ENCODE measurements at places on chromosomes 5 and 9. TPM values are rescaled to one million over a fixed set of nuclear protein-coding genes. Genes with fewer than 3 reads are reported as not detected.

The LMNB1 gene
- total RNA-seq = 9.1 TPM

The OR2Y1 gene
- total RNA-seq = not detected

The FOXD1 gene
- total RNA-seq = 3.3 TPM

The STC2 gene
- total RNA-seq = 727 TPM

The NR5A1 gene
- not detected for total RNA-seq

The TIFAB gene
- total RNA-seq = not detected

The CER1 gene
- not detected for total RNA-seq

The SLC34A3 gene
- total RNA-seq = not detected

The RALGDS gene
- total RNA-seq = 20.2 TPM

The PCDHA6 gene
- total RNA-seq = 0.17 TPM

The C5orf52 gene
- total RNA-seq = not detected

The CHSY3 gene
- total RNA-seq = 1.3 TPM

The PCDHB13 gene
- total RNA-seq = 0.94 TPM

The LHX3 gene
- not detected for total RNA-seq

The HRCT1 gene
- 0.16 TPM for total RNA-seq

The TMC1 gene
- under 0.01 TPM for total RNA-seq

The TNFSF15 gene
- 0.09 TPM for total RNA-seq

The ARL14EPL gene
- 0.69 TPM for total RNA-seq

The WHRN gene
- total RNA-seq = 1.4 TPM

The GMCL2 gene
- not detected for total RNA-seq

The AK8 gene
- total RNA-seq = 0.47 TPM

Data from bronchial smooth muscle cell (primary cell).